ENCODE measurements at places on chromosomes 11 and 22.

DNA sequence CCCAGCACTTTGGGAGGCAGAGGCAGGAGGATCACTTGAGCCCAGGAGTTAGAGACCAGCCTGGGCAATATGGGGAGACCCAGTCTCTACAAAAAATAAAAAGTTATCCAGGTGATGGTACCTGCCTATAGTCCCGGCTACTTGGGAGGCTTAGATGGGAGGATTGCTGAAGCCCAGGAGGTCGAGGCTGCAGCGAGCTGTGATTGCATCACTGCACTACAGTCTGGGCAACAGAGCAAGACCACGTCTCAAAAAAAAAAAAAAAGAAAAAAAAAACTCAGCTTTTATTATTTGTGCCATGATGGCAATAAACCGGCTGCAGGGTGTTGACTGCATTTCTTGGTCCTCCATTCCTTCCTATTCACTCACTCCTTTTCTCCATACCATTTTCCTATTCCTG is 33.6 kb upstream of the TFIP11 start:
- no peak for DNase-seq

DNA sequence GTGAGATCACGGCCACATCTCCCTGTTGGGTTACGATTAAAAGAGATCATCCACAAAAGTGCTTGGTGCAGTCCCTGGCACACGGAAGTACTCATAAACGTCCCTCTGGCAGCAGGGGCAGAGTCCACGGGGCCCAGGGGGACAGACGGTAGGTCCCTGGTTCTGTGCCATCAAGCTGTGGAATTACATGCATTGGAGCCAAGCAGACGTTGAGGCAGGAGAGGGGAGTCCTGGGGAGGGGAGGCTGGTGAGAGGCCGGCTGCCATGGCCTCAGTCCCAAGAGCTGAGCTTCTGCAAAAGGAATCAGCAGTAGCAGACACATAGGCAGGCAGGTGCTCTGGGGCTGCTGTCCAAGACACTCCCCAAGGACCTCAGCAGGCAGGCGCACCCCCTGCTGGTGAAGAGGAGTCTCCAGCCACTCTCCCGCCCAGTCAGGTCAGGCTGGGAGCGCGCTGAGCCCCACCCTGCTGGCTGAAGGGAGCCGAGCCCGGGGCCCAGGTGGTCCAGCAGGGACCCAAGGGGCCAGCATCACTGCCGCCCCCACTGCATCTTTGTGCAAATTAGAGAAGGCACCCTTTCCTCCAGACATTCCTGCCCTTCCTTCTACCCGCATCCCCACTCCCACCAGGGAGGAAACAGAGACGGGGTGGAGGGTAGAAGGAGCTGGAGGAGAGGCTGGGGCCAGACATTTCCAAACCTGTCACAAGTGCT is 7.6 kb upstream of the KCTD17 start:
- peak; percentile 90 for DNase-seq

DNA sequence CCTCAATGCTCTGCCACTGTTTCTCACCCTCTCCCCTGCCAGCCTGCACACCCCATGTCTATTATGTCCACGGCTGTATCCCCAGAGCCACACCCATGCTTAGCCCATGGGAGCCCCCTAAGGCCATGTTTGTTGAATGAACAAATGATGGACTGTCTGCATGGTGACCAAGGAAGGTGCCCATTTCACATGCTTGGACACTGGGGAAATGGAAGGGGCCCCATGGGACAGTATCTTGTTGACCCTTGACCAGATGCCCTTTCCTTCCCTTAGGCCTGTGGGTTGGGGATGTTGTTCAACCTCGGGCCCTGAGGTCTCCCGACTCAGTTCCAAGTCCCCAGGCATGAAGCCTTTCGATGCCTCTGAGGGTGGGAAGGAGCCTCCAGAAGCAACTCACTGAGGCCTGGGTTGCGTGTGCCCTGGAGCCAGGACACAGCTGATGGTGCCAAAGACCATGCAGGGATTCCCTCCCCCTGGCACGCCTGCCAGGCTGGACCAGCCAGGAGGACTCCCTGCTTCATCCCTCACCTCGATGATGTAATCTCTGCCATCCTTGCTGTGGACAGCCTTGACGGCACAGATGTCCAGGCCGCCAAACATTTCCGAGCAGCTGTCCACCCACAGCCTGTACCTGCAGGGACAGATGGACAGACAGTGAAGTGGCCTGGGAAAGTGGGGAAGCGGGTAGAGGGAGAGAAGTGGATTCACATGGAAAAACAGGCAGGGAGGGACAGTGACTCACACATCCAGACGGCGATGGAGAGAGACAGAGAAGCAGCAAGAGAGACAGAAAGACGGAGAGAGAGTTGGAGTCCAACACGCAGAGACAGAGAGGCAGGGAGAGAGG is 58.9 kb downstream of the FBXO7 start:
- DNase-seq: no peak

GRCh38 chr11:34926101-34926830 is 9.8 kb downstream of the PDHX start:
- DNase-seq: peak; percentile 77

- DNase-seq: peak; percentile 89
Measured at GRCh38 chr22:50252082-50253045, 1.3 kb upstream of the HDAC10 start.

DNA sequence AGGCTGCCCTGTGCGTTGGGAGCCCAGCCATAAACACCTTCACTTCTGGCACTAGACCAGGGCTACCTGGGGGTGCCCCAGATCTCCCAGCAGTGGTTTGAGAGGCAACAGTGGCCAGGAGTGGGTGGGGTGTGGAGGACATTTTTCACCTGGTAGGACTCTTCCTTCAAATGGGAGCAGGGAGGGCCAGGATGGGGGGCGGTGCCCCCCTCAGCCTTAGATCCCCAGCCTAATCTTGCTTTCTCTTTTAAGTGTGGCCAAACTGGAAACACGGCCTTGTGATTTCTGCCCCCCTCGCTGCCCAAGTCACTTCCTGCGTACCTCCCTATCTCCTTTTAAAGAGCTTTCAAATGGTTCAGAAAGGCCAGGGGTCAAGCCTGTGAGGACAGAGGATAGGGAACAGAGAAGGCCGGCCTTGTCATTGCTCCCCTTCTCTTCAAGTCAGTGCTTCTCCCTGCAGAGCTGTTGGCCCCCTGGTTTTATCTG is 800 bp downstream of the KCNJ5 start:
- no peak for DNase-seq

- peak; percentile 32 for DNase-seq
Measured at GRCh38 chr11:119491753-119492510, 69.0 kb upstream of the THY1 start.

DNA sequence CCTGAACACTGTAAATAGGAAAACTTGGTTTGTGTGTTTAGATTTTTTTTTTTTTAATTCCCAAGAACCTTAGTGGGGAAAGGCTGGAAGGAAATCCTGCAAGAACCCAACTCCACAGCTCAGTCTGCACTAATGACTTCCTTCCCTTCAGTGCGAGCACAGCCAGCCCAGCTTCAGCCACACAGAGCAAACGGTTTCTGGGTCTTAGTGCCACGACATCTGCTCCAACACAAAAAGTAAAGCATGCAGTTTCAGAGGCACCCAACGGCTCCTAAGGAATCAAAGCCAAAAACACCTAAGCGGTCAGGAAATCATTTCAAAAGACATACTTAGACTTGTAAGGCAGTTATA is 236.1 kb downstream of the TTC28 start:
- peak; percentile 68 for DNase-seq

GRCh38 chr22:32475468-32476010 is 928 bp downstream of the FBXO7 start:
- DNase-seq: peak; percentile 68

DNA sequence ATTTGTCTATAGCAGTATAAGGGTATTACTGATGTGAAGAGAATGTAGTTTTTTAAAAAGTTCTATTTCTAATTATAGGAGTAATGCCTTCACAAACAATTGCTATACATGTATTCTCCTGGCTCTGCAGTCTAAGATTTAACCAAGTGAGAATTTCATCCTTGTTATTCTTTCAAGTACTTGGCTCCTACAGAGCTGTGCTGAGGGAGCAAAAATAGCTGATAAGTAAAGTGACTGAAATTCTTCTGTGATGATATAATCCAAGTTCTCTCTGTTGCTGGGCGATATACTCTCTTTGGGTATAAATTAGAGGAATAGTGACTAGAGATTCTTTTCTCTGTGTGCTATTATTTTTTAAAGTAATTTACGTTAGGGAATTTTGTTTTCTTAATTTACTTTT is 68.0 kb downstream of the PGR start:
- no peak for DNase-seq

DNA sequence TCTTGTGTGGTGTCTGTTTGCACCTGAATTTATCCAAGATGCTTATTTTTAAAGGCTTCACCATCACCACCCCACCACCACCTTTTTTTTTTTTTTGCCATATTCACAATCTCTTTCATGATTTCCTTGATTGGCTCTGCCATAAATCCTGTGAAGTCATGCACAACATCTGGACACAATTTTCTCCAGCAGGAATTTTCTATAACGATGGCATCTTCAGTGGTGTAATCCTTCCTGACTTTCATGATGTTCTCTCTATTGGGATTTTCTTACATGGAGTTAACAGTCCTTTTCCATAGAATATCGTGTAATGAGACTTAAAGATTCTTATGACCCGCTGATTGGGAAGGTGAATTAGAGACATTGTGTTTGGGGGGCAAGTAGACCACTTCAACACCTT is 17.8 kb downstream of the ZFP91 start:
- DNase-seq: no peak

GRCh38 chr11:64762277-64762673 is 2.5 kb upstream of the PYGM start:
- no peak for DNase-seq

DNA sequence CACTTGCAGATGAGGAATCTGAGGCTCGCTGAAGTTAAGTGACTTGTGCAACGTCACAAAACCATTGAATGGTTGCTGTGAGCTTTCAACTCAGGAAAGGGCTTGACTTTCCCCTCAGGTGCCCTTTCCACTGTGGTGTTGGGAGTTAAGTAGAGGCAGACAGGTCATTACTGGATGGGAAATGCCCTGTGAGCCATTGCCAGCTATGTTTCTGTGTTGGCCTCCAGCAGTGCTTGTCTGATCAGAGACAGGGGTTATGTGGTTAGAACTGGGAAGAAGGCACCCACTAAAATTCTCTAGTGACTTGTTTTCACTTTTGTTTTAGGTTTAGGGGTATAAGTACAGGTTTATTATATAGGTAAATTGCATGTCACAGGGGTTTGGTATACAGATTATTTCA is 96.6 kb downstream of the FDX1 start:
- no peak for DNase-seq

GRCh38 chr11:91850533-91851275 is 373.9 kb upstream of the FAT3 start:
- DNase-seq: no peak

GRCh38 chr11:99537681-99538080 is 516.9 kb downstream of the CNTN5 start:
- DNase-seq: no peak

- DNase-seq: peak; percentile 94
Measured at GRCh38 chr11:36149538-36150242, 139.5 kb downstream of the COMMD9 start.

- DNase-seq: no peak
Measured at GRCh38 chr11:3955299-3955665, 99.8 kb downstream of the STIM1 start.

DNA sequence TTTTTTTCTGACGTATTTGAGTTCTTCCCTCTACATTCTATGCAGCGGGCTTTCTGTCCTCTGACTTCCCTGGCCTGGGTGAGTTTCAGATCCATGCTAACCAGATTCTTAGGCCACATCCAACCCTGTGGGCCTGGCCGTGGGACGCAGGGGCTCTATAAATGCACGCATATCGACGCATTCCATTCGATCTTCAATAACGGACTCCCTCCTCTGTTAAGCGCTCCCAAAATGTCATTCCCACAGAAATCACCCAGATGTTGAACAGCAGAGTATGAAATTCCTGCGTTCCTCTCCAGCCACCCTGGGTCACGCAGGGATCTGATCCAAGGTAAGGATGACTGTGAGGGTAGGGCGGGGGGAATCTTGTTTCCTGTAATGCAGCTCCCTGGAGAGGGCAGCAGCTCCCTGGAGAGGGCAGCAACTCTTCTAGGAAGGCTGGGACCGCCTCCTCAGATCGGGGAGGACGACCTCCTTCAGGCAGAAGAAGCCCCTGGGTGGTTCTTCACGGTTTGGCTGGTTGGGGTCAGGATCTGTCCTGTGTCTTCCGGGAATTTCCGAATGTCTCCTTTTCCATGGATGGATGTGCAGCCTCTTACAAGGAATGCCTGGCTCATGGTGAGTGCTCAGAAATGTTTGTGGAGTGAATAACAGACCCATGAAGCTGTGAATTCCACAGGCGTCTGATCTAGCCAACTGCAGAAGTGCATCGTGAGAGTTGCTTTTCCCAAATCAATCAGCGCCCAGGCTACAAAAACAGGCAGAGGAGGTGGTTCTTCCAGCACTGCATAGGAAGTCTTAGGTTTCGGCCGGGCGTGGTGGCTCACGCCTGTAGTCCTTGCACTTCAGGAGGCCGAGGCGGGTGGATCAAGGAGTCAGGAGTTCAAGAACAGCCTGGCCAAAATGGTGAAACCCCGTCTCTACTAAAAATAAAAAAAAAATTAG is 12.2 kb downstream of the MRGPRD start:
- no peak for DNase-seq

GRCh38 chr11:94880216-94880615 is 93.1 kb downstream of the CWC15 start:
- no peak for DNase-seq

DNA sequence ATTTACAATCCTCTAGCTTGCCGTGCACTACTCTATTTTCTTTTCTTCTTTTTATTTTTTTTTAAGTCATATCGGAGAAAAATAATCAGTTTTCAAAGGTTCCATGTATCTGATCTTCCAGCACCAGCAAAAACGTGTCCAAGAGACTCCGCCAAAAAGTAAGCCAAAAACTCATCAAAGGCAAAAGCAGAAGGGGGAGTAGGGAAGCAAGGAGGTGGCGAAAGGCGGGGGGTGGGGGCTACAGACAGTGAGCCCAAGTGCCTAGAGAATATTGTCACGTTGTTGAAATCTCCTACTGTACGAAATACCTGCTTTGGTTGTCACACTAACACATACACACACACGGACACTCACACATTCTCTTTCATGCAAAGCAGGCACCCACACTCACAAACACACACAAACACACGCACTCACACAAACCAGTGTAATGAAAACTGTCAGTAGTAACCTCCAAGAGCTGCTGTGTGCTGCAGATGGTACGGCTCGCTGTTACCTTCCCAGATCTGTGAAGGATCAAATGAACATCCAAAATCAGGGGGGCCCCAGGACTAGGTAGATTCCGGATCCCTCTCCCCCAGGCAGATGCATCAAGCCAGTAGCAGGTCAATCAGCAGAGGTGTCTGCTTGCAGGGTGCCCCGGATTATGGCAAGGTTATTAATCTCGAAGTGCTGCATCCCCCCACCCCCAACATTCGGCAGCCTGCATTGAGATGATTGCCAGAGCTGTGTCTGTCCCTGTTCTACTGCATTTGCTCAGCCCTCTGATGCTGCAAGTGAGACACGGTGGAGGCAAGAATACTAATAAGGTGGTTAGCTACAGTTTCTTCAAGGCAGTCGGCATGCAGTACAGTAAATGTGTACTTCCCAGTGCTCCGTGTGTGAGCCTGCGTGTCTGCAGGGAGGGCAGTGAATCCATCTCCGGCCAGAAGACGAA is at the start of gene LRRC4C:
Gene LRRC4C, minus strand, starts transcription at position 188 of the 937 bp plus-strand sequence.
- no peak for DNase-seq

GRCh38 chr22:36731916-36732315 is 28.4 kb upstream of the CACNG2 start:
- DNase-seq: peak; percentile 0

GRCh38 chr11:115941044-115941443 is 436.8 kb upstream of the CADM1 start:
- DNase-seq: no peak
